ENCODE measurements at places on chromosomes 4 and X.

DNA sequence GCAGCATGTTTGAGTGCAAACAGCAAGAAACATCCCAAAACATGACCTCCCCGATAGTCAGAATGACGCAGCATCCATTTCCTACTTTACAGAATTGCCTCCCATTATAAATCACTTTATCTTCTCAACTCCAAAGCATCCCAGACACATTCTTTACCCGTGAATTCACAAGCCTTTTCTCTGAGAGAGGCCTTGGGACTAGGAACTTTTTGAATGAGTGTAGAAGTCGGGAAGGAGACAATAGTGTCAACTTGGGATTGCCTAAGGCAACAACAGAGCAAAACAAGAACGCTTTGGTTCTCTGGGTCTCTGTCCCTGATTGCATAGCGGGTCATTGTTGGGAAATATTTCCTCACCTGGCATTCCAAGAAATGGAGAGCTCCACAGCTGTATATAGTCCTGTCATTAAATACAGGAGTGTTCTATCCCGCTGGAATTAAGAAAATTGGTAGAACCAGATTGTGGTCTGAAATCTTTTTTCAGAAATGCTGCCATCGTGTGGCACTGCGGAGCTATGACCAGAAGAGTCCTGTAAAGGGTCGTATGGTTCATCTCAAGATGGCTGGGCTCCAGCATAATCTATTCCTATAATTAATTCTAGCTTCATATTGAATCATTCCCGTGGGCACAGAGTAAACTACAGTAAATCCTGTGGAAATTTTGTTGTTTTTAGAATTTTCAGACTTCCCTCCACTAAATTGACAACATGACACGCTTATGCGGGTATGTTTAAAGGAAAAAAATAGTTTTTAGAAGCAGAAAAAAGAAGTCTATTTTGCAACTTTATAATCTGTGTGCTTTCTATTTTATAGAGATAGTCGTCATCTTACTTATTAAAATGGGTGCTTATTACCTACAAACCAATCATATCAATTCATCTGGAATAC is 2.0 kb upstream of the SPP1 start:
- peak; percentile 78 for DNase-seq

- no peak for DNase-seq
Measured at GRCh38 chrX:53128097-53128749, 34.3 kb downstream of the KANTR start.

DNA sequence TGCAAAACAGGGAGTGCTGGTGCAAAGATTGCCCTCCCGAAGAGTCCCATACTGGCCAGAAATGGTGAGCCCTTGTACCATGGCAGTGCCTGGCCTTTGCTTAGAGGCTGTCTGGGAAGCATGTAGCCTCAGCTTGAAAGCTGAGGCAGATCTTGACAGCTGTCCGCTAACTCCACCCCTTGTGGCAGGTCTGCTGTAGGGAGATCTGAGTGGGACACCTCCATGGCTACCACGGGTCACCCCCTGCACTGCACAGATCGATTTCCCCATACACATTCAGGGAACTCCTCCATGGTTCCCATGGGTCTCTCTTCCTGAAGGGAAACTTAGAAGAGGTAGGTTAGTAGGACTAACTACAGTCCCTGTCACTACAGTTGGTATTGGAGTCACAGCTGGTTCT is 6.1 kb upstream of the ACOT9 start:
- DNase-seq: no peak

GRCh38 chr4:2798399-2799223 is 5.7 kb downstream of the SH3BP2 start:
- peak; percentile 81 for DNase-seq

GRCh38 chrX:106898462-106898861 is 4.7 kb downstream of the RIPPLY1 start:
- peak; percentile 36 for DNase-seq

DNA sequence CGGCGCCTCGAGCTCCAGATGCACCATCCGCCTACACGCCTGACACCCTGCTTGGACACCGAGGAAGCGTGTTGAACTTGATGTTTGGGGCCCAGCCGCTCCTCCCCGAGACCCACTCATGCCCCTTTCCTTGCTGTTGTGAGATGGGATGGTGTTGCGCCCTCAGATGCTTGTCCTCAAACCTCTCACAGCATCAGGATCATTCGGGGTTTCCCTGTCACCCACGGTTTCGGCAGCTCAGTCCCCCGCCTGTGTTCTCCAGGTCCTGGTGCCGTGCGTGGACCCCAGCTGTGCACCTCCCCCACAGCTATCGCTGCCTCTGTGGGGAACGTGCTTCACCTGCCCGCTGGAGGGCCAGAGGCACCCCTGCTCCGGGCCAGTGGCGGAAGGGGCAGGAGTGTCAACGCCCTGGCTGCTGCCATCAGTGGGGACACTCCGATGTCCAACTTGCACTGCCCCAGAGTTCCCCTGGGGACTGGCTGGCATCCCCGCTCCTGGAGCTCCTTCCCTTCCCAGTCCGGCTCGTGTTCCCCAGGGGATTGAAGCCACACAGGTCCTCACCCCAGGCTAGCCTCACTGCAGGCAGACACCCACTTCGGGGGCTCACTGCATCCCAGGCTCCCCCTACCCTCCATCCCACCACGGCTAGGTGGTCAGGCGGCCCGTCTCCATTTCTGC is 82.3 kb upstream of the ADRA2C start:
- no peak for DNase-seq

- DNase-seq: no peak
Measured at GRCh38 chrX:15165832-15166231, 104.1 kb downstream of the ASB9 start.

DNA sequence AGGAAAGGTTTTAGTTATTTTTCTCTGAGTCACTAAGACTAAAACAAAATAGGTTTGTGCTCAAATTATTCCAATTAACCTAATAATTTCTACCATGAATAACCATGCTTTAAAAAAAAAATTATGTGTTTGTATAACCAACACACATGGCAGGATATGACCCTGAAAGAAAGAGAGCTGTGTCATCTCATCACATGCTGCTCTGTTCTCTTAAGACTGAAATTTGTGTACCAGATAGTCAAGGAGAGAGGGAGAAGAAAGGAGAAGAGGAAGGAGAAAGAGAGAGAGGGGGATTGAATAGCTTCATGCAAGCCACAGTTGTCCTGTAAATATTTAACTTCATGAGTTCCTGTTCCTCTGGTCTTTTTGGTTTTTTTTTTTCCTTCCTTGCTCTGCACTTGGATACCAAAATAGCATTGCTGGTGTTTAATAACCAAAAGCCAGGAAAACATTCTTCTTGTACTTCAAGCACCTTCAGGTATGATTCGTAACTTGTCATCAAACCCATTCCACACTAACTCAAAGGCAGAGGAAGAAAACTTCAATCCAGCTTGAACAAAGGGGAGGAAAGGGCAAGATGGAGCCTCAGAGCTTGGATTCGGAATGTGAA is 6.4 kb upstream of the PROM1 start:
- no peak for DNase-seq

DNA sequence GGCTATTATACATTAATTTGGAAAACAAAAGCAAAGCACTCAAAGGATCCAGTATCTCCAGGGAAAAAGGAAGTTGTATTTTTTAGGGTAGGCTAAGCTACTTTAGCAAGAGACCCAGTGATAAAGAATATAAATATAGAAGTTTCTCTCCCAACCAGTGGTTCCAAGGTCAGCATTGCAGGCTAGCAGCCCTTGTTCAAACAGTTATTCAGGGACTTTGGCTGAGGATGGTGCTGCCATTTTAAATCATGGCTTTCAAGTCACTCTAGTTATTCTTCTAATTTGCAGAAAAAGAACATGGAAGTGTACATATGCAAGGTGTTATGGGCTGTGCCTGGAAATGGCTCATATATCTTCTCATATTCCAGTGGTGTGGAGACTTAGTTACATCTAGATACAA is 9.3 kb downstream of the SCOC start:
- DNase-seq: no peak

GRCh38 chr4:17884063-17884462 is 73.3 kb downstream of the NCAPG start:
- DNase-seq: no peak

GRCh38 chr4:122731676-122732075 is 828 bp upstream of the BBS12 start:
- DNase-seq: no peak

- no peak for DNase-seq
Measured at GRCh38 chrX:151563449-151563848, at the start of gene PASD1. TSS of gene PASD1 (plus strand) at chrX:151563675. CDS start at chrX:151601554, 37,879 bp downstream.

DNA sequence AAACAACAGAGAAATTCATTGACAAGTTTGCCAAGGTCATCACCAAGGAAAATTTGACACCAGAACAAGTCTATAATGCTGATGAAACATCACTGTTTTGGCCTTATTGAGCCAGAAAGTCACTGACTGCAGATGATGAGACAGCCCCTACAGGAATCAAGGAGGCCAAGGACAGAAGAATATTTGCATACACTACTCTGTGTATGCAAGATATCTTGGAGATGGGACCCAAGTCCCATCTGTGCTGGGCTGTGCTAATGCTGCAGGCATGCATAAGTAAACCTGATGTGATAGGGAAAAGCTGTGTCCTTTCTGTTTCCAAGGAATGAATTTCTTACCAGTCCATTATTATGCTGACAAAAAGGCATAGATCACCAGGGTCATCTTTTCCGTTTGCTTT is 126.8 kb downstream of the PAPSS1 start:
- DNase-seq: no peak

DNA sequence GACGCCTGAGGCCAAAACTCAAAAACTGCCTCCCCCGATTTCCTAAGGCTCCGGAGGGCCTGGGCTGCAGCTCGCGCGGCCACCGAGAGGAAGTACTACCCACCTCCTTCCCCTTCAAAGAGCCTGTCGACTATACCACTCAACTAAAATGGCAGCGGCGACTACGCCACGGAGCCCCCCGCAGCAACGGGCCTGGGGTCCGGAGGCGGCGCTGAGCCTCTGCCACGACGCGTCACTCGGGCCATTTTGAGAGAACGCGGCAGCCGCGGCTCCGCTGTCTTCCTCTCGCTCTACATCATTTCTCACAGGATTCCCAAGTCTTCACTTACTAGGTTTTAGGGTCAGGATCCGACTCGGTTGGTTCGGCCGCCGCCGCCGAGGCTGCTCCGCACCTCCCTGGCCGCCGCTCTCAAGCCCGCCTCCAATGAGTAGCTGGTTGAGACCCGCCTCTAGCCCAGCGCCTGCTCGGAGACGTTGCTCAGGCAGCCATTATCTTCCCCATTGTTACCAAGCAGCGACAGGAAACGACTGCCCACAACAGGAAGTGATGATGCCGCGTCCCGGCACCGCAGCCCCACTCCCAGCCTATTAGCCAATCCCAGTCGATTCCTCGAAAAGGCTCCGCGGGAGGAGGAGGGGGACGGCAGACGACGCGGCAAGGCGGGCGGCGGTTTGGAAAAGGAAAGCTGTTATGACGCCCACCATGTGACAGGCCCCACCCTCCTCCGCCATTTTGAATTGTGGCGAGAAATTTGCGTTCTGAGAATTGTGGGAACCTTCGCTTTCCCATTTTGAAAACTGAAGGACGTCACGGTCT is at the start of gene RLIM:
Gene RLIM, minus strand, starts transcription at position 532 of the 817 bp plus-strand sequence. CDS start 18,647 bp downstream, outside the sequence.
- peak; percentile 85 for DNase-seq

- peak; percentile 6 for DNase-seq
Measured at GRCh38 chrX:149630681-149631233, 835 bp downstream of the TMEM185A start.

DNA sequence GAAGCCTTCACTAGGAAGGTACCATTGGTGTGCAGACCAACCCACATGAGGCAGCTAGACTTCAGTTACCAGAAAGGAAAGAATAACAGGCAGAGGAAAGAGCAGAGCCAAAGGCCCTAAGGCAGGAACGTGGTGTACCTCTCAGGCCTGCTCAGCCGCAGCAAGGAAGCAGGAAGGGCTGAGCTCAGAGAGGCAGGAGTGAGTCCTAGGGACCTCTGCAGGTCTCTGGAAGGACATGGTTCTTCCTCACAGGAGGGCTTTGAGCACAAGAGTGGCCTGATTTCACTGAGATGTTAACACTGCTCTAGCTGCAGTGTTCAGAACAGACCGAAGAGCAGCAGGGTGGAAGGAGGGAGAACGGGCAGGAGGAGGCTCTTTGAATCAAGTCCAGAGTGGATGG is 124.6 kb downstream of the DCHS2 start:
- no peak for DNase-seq

- DNase-seq: no peak
Measured at GRCh38 chr4:33395731-33396485, 2675.7 kb downstream of the PCDH7 start.

GRCh38 chrX:19563746-19564145 is 48.4 kb upstream of the MAP3K15 start:
- DNase-seq: no peak

GRCh38 chr4:185468999-185469398 is 2.5 kb downstream of the CCDC110 start:
- DNase-seq: no peak

GRCh38 chr4:112702892-112703291 is 65.9 kb downstream of the LARP7 start:
- DNase-seq: no peak

- DNase-seq: no peak
Measured at GRCh38 chr4:10395971-10396580, 61.1 kb downstream of the ZNF518B start.

DNA sequence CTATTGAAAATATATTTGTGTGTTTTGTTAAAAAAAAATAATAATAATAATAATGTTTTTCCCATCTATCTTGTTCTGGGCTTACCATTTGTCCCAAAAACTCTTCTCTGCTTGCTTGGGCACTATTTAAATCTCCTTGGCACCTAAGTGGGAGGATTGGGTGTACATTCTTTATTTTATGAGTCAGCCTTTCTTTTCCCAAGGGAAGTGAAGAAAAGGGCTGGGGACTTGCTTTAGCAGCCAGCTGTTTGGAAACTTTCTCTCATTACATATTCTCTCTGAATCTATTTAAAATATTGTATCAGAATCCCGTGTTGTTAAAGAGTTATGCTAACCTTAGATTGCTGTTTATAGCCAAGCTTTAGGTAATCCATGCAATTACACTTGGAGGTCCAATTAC is 2332.4 kb downstream of the ARAP2 start:
- no peak for DNase-seq

GRCh38 chr4:74794382-74795010 is at the start of gene BTC:
TSS of gene BTC (minus strand) at chr4:74794523. CDS start at chr4:74794325, 198 bp downstream.
- DNase-seq: peak; percentile 36

Measured in Kasumi-1 (cell line).